ENCODE measurements at places on chromosomes 5 and 9.
A peak's percentile ranks its signal among the peaks of the same experiment; 100 is the strongest.

- DNase-seq: no peak
These were observed 385.9 kb upstream of the TLE4 start for GRCh38 chr9:79185866-79186265.

- no peak for DNase-seq
These were observed 186.7 kb downstream of the MARCHF11 start for GRCh38 chr5:15992918-15993317.

GRCh38 chr5:156667616-156668015 lies 182.5 kb upstream of the PPP1R2B start:
- no peak for DNase-seq

- peak; percentile 99 for DNase-seq
These were observed 285.9 kb downstream of the ARHGEF28 start for GRCh38 chr5:73911761-73912393.

GRCh38 chr5:72611118-72611730 lies 104.0 kb upstream of the ZNF366 start:
- peak; percentile 54 for DNase-seq

DNA sequence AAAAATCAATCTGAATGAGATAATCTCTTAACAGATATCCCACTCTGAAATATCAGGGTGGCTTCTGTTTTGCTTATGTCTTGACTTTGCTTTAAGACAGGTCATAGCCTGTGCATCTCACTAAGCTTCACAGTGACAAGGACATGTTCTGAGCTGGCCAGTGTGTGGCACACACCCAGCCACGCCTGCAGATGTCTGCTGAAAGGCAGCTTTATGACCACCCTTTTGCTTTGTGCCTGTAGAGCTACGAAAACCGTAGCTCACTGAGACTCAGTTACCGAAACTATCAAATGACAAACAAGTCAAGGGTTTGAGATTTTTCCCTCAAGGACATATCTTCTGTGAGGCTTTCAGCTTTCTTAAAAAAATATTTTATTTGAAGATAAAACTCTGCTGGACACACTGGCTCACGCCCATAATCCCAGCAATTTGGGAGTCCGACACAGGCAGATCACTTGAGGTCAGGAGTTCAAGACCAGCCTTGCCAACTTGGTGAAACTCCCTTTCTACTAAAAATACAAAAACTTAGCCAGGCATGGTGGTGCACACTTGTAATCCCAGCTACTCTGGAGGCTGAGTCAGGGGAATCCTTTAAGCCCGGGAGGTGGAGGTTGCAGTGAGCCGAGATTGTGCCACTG lies 233.2 kb downstream of the SPATA31A1 start:
- DNase-seq: no peak

- no peak for DNase-seq
These were observed 139.4 kb downstream of the MACIR start for GRCh38 chr5:103397739-103398581.

- no peak for DNase-seq
These were observed 1.6 kb downstream of the B4GALT1 start for GRCh38 chr9:33165263-33166151.

- peak; percentile 56 for DNase-seq
These were observed 21.9 kb upstream of the VDAC1 start for GRCh38 chr5:134026521-134027287.

DNA sequence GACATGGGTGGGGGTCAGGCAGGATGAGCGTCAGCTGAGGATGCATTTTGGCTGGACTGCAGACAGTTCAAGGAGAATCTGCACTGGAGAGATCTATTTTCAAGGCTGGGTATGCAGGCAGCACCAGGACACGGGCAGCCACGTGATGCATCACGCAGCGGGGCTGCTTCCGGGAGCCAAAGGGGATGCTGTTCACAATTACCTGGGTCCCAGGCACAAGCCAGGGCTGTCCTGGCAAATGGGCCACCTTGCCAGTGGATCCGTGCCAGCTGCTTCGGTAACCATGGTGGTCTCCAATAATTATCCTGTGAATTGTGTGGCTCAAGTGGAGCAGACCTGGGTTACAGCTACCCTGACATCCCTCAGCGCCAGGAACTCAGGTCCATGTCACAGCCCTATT lies 17.5 kb downstream of the DBH start:
- DNase-seq: no peak
